CD14-positive monocyte (primary cell): ENCODE measurements at places on chromosomes 1 and 21.
A peak's percentile ranks its signal among the peaks of the same experiment; 100 is the strongest.

- no peak for DNase-seq
Measured at GRCh38 chr1:47280142-47280541, 33.8 kb downstream of the STIL start.

DNA sequence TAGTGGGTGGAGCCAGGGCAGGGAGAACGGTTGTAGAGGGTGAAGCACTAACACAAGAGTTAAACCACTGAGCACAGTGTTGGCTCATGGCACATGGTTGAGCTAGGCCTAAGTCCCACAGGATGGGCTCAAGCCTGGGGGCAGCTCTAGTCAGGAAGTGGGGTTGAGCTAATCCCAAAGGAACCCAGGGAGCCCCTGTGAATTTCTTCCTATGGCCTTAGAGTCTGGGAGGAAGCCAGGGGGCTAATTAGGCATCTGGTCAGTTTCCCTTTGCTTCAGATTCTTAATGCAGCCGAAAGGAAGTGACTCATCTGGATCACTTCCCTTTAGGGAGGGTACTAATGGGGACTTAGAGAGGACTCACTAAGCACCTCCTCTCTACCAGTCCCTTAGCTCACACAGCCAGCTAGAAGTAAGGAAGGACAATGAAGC is 10.1 kb downstream of the CFAP45 start:
- peak; percentile 85 for DNase-seq

DNA sequence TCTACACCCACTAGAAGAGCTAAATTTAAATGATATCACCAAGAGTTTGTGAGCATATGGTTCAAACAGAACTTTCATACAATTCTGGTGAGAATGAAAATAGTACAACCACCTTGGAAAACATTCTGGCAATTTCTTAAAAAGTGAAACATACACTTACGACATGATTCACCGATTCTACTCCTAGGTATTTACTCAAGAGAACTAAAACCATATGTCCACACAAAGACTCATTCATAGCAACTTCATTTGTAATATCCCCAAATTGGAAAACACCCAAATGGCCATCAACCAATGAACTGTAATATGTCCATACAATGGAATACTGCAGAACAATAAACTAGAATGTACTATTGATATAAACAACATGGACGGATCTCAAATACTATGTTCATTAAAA is 51.2 kb upstream of the ADAM30 start:
- no peak for DNase-seq

GRCh38 chr1:49013079-49013478 is 236.4 kb upstream of the BEND5 start:
- DNase-seq: no peak

DNA sequence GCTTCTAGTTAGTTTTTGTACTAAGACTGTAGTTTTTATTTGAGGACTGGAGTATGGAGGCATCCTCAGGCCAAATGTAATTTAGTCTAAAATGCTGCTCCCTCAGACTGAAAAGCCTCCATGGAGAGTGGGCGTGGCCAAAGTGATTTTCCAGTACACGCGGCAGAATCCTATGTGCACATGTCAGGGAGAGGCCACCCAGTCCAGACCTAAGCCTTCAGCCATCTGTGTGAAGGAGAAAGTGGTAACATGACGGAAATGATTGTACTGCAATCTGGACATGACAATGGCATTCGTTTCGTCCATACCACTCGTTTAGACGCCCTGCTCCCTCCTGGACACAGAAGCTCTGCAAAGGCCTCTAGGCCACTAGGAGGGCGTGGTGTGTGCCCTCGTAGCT is 56.2 kb downstream of the PCP4 start:
- DNase-seq: no peak

- no peak for DNase-seq
Measured at GRCh38 chr1:81752840-81753239, 47.9 kb upstream of the ADGRL2 start.

GRCh38 chr1:39754906-39755504 is 16.1 kb downstream of the OXCT2 start:
- no peak for DNase-seq
